AML-193 (cell line): ENCODE measurements at places on chromosomes 7 and 10.

GRCh38 chr10:74292871-74293427 is 141.9 kb downstream of the ADK start:
- no peak for DNase-seq

GRCh38 chr10:70337201-70337651 is 45.2 kb downstream of the LRRC20 start:
- DNase-seq: no peak

- no peak for DNase-seq
Measured at GRCh38 chr10:132471125-132471451, 66.5 kb upstream of the INPP5A start.

DNA sequence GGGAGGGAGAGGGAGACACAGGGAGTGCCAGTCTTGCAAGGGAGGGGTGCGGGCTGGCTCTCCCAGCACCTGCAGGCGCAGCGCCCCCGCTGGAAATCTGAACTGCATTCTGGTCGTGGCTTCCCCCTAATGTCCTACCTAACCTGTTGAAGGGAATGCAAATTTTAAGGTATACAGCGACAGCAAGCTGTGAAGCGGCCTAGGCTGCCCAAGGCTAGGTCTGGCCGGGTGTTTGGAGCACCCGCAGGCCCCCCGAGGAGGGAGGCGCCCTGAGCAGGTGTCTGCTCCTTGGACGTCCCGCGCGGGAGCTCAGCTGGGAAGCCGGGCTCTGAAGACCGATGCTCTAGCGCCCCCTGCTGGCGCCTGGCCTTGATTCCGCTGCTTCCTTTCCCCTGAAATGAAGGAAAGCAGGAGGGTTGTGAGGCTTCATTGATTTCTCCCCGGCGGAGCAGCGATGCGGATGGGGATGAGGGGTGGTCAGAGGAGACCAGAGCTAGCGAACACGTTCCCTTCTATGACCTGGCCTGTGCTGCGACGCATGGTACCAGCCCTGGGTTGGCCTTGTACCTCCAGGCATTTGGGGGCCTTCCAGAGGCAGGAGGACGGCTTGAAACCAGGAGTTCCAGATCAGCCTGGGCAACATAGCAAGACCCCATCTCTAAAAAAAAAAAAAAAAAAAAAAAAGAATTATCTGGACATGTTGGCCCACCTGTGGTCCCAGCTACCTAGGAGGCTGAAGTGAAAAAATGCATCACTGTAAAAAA is 601.3 kb downstream of the GALNT17 start:
- peak; percentile 37 for DNase-seq

DNA sequence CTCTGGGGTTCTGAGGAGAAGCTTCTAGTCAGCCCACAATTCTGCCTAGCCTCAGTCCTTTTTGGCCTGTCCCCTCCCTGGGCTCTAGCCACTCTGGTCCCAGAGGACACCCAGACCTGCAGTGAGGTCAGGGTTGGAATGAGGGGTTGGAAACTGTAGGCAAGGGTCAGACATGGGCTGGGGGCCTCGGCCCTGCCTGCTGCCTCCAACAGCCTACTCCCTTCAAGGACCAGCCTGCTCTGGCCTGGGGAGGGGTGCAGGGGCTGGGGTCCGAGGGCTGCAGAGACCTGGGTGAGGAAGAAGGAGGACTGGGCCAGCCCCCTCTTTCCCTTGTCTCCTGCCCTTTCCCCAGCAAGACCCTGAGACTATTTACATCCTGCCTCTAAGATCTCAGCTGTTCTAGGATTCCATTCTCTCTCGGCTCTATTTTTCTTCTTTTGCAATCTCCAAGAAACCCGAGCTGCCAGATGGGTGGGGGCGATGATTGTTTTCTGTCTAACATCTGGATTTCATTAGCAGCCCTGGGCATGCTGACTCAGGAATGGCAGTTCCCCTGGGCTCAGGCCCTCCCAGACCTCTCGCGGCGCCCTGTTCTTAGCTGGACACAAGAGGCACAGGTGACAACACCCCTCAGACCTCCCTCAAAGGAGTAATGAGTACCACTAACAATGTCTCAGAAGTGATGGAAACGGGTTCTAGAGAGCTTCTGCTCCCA is 23.1 kb downstream of the ZCCHC24 start:
- DNase-seq: no peak

GRCh38 chr7:32943252-32944030 is 13.8 kb upstream of the FKBP9 start:
- DNase-seq: no peak
